ENCODE measurements at places on chromosomes 3 and 15.
A peak's percentile ranks its signal among the peaks of the same experiment; 100 is the strongest.

DNA sequence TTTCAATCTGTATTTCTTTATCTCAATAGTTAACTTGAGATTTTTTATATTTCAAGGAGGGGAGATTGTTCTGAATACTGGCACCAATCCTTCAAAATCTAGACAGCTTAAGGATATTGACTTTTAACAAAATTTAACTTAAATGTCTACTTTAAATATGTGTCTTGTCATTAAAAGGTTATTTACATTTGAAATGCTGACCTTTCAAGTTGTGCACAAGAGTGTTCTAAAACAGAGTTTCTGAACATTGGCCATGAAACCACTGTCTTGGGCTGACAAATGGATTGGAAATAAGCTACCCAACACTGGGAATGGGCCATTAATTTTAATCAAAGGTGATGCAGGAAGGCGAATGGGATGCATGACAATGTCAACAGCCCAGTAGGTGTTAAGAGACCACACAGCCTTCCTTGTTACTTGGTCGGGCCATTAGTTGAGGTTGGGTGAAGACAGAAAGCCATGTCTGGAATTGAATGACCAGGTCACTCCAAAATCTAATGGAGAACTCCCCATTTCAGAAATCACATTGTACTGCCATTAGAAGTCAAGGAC, 128.5 kb downstream of the CDIN1 start:
- no peak for DNase-seq

DNA sequence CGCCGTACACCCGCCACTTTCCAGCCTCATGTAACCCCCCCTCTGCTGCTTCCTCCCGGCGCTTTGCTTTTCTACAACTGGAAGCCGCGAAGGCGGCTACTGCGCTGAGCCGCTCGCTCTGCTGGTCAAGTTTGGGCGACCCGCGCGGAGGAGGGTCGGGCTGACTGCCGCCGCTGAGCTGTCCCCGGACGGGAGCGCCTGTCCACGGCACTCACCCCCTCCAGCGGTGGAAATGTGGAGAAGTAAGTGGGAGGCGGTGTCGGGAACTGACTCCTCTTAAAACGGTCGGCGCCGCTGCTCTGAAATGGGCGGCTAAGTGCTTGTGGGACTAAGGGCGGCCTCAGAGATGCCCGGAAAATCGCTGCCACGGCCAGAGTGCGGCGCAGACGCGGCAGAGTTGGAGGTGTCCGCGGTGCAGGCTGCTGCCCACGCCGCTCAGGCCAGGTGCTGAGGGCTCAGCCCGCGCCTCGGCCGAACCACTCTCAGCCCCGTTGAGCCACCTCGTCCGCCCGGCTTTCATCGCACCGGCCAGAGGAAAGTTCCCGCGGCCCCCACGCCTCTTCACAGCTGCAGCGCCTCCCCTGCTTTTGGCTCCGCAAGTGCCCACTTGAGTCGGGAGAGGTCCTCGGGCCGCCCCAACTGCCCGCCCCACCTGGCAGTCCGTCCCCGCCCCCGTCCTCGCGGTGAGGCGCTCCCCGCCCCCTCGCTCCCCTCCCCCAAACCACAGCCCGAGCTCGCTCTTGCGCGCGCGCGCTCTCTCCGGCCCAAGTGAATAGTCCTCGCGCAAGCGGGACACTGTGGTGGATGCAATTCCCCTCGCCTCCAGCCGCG, at the start of gene EPHA6:
Gene EPHA6 (plus strand): TSS at position 775 of the 831 bp plus-strand sequence.
- DNase-seq, result no peak

DNA sequence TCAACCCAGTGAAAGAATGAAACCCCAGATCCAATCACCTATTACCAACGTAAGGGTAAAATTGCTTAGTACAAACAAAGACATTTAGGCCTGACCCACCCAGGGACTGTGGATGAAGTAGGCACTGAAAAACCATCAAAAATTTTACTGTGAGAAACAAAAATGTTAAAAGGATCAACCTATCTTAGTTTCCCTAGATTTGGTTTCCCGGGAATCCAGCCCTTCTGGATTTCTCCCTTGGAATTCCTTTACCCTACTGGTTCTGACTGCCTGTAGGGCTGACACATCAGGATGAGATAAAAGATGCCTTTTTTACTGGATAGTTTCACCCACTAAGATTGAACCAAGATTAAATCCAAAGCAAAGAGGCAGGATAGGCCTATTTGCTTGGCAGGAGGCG, 102.7 kb downstream of the SCAPER start:
- DNase-seq, result no peak

DNA sequence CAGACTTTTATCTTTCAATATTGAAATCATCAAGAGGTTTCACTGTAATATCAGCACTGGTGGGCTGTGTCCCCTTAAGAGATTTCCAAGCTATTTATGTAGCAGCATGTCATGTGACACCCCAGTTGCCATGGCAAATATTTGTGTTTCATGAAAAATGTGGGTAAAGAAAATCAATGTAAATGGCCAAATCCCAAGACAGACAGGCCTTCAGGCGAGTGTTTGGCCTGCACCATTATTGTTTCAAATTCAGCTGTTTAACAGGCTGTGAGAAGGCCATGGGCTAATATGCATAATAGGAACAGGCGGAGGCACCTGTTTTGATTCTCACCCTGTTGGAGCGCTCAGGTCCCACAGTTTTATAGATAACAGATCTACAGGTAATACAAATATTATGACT, 104.2 kb downstream of the IQCH start:
- no peak for DNase-seq

DNA sequence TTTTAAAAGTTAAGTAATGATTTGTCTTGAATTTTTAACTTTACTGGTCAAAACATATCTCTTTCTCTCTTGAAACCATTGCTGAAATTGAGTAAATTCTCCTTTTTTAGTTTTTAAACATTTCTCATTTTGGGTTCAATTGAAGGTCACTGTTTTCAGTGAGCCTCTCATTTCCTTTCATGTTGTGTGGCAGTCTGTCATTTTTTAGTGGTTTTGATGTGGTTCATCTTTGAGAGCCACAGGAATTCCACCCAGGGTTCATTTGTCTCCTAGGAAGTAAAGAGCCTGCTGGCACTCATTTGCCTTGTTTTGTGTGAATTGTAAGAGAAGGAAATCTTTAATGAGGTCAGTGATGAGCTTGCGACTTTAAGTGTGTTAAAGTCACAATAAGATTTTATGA, 10.4 kb downstream of the CLDN11 start:
- no peak for DNase-seq

- no peak for DNase-seq
Observed at GRCh38 chr3:4820296-4821121, 158.7 kb upstream of the BHLHE40 start.

- no peak for DNase-seq
Observed at GRCh38 chr15:38042211-38042610, 107.8 kb downstream of the TMCO5A start.

GRCh38 chr3:73746623-73747022, 121.9 kb upstream of the PDZRN3 start:
- DNase-seq, result no peak

DNA sequence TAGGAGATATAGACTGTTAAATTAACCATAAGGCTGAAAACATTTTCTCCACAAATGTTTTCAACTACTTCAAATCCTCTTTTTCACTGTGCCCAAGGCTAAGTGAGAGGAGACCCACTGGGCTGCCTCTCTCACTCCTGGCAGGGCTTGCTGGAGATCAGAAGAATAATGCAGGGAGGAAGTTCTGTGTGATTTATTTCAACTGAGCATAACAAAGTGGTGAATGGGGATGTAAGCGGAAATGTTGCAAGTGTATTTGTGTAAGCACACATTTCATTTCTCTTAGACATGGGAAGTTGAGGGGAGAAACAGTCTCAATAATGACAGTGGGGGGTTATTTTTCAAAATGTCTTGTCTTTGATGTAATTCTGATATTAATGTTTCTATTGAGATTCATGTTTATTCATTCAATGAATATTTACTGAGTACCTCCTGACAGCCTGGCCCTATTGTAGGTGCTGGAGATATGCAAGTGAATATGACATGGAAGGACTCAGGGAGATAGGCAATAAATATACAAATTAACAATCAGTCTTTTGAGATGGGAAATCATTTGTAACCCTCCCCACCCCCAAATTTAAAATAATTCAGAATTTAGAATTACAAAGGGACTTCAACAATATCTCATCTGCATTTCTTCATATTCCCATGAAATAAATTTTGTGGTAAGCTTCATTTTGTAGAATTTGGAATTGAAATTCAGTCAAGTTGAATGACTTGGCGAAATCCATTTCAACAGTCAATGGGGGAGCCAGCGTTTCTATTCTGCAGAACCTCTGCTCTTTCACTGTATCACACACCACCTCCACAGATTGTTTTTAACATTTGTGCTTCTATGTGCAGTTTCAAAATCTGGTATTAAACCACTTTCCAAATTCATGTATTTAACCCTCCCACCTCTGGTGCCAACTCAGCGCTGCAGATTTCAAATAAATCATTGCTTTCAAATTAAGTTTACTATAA, 247.2 kb downstream of the SLC9A9 start:
- DNase-seq, result no peak

- DNase-seq, result peak; percentile 7
Observed at GRCh38 chr3:136667081-136667480, 85.1 kb downstream of the STAG1 start.

DNA sequence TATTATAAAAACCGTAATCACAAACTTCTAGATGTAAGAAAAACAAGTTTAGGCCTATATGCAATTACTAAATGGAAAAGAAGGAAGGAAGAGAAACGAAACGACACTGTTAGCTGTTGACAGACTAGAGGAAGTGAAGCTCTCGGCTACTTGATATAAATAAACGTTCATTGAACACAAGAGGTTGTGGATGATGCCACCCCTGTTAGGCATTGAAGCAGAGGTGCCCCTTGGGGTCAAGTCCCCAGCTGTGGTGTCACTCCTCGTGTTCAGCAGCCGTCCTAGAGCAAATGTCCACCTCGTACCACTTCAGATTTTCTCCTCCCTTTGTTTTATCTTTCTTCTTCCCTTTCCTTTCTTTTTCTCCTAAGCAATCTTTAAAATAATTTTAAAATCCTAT, 146.5 kb upstream of the UBE2E1 start:
- no peak for DNase-seq

DNA sequence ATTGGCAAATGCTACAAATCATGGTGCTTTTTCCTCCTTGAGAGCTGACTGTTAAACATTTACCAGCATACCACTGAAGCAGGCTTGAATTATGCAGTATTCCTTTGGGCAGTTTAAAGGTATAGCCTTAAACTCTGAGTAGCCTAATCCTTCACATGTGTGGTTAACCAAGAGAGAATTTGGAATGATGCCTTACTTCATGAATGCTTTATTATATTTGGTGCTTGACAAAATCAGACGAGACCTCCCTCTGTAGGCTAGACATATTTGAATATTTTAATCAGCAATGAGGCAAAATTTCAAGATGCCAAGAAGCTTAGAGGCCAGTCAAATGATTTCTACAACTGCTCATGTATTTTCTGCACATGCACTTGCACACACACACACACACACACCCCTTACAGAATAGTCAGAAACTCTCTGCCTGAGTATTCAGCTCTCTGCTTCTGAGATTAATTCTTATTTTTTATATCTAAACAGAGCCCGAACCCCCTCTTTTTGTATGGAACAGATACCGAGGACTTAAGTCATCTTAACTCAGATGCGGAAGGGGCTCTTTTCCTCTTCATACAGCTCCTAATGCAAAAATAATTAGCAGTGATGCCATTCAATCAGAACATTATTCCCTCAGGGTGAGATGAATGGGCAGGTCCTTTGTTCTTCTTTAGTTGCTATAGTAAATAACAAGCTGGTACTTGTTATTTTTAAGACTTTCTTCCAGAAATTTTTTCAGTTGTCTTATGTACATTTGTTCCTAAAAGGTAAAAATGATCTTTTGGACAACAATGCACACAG, 195.5 kb upstream of the TMC3 start:
- DNase-seq, result no peak

DNA sequence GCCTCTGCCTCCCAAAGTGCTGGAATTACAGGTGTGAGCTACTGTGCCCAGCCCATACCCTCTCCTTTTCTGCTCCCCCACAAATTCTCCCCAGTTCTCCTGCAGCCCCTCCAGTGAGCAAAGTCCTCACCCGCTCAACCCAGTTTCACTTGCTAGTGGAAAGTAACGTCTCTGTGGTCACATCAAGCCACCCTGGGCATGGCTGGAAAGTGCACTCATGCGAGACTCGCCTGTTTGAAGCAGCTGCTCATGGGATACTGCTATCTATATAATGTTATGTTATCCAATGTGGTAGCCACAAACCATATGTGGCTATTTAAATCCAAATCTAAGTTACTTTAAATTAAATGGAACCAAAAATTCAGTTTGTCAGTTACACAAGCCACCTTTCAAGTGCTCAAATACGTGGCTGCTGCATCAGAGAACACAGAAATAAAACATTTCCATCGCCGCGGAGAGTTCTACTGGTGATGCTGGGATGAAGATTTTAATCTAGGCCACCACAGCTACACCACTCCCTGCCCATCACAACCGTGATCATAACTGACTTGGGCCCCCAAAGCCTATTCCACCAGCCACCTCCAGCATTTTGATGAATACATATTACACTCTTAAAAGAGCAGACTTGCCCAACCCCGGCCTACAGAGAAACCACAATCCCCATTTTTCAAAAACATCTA, 119.4 kb downstream of the LIPC start:
- no peak for DNase-seq

- DNase-seq, result no peak
Observed at GRCh38 chr3:171871392-171872274, 28.5 kb downstream of the TMEM212 start.

DNA sequence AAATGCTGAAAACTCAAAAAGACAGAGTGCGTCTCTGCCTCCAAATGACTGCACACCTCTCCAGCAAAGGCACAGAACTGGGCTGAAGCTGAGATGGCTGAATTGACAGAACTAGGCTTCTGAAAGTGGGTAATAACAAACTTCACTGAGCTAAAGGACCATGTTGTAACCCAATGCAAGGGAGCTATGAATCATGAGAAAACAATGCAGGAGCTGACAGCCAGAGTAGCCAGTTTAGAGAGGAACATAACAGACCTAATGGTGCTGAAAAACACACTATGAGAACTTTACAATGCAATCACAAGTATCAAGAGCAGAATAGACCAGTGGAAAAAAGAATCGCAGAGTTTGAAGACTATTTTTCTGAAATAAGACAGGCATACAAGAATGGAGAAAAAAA, 10.1 kb upstream of the AVEN start:
- DNase-seq, result no peak

GRCh38 chr15:40246496-40247280, 7.8 kb downstream of the PAK6 start:
- no peak for DNase-seq

DNA sequence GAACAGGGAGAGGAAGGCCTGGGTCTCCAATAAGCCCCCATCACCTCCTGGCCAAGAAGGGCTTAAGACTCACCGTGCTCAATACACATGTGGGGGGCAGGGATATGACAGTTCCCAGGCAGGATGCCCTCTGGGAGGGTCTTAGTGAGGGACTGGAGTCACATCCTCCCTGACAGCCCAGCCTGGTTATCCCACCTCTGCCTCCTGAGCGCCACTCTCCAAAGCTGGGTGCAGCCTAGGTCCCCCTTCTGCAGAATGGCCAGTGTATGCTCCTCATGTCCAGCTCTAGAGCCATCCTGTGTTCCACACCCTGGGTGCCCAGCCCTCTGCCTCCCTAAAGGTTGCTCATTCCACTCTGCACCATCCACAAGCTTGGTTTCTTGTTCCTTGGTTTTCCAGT, 1.2 kb upstream of the SHISA5 start:
- DNase-seq, result no peak

GRCh38 chr3:55477306-55478303, 9.5 kb downstream of the WNT5A start:
- no peak for DNase-seq
